NCI-H2081 treated with DMSO at 0.1 percent for 48 hours (cell line): ENCODE measurements at places on chromosomes 12 and 14.

- no peak for DNase-seq
Observed at GRCh38 chr12:69150083-69150795, 89.1 kb upstream of the CPSF6 start.

GRCh38 chr14:56482310-56482911 lies 97.2 kb upstream of the TMEM260 start:
- DNase-seq, result no peak

GRCh38 chr14:22920697-22921096 lies 1.7 kb upstream of the RBM23 start:
- no peak for DNase-seq

GRCh38 chr14:99234961-99235571 lies 36.9 kb downstream of the BCL11B start:
- no peak for DNase-seq

DNA sequence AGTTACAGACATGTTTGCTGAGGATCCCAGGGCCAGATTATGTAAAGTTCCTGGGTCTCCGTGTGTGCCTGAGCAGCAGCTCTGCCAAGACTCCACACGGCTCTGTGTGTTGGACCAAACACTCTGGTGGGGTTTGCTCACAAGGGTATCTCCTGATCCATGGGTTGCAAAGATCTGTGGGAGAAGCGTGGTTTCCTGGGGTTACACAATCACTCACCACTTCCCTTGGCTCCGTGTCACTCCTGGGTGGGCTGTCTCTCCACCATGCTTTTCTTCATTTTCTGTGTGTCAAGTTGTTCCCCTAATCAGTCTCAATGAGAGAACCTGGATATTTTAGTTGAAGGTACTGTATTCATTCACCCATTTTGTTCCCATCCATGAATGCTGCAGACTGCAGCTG lies 1088.8 kb downstream of the FSCB start:
- DNase-seq, result no peak

- no peak for DNase-seq
Observed at GRCh38 chr12:24756479-24757024, 192.3 kb downstream of the BCAT1 start.

- no peak for DNase-seq
Observed at GRCh38 chr12:46948936-46949545, 123.2 kb upstream of the SLC38A4 start.

DNA sequence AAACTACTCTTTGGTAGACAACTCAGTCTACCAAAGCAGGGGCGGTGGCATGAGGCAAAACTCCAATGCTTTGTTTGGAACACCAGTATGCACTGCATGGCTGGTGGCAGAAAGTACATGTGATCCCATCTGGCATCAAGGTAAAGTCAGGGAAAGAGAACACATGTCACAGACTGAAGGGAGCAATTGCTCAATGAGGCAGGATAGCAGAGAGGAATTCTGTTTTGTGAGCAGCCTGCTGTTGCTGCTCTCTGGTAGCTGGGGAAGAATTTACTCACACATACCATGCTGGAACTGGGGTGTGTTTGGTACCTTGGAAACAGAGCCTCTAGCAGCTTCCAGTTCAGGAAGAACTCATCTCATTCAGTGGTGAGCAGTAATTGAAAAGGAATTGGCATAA lies 84.8 kb downstream of the HELB start:
- DNase-seq, result no peak

DNA sequence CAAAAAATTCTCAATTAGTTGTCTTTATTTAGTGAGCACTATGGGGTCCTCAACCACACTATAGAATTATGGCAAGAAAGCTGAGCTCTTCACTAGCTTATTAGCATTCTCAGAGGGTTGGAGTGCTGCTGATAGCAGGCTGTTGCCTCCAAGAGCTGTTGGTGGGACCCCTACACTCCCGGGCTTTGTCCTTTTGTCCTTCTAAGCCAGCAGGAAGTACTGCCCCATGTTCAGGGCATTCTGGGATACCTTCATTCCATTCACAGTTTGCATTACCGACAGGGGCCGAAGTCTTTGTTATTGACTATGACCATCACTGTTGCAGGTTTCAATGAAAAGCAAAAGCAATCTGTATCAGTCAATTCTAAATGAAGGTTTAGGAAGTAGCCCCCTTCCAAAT lies 89.5 kb upstream of the OTX2 start:
- DNase-seq, result no peak

GRCh38 chr12:108907839-108908351 lies 28.0 kb downstream of the DAO start:
- no peak for DNase-seq

- no peak for DNase-seq
Observed at GRCh38 chr14:68589447-68590200, 203.2 kb downstream of the ZFP36L1 start.

- no peak for DNase-seq
Observed at GRCh38 chr14:32258336-32258993, 55.4 kb upstream of the RNU6-8 start.

DNA sequence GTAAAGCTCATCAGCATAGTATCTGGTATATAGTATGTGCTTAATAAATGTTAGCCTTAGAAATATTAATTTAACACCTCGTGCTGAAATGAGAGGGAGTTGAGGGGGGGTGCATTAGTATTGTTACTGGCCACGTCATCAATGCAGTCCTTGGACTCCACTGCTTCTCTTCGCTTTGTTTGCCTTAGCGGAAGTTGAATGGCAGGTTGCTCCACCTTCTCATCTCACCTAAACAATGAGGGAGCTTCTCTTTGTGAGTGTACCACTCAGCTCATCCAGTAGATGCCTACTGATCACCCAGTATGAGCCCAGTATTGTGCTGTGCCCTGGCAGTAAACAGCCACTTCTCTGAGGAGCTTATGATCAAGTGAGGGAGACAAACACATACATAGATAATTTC lies 4.5 kb downstream of the TMEM117 start:
- DNase-seq, result no peak

DNA sequence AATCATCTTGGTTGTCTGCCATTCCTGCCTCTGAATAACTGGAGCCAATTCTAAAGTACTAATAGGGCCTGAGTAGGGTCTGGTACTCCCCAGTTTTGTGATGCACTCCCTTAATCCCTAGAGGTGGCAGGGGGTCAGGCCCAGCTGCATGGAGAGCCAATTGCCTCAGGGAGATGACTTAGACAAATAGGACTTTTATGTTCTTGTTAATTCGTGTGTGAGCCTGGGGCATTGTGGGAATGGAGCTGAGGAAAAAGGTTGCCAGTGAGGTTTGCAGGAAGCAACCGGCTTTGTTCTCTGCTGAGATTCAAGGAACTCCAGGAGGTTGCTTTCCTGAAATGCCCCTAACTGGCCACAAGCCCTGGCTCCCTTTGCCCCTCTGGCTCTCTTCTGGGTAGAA lies 6.8 kb upstream of the DCD start:
- no peak for DNase-seq

- no peak for DNase-seq
Observed at GRCh38 chr12:68873316-68873715, 59.7 kb downstream of the CPM start.

DNA sequence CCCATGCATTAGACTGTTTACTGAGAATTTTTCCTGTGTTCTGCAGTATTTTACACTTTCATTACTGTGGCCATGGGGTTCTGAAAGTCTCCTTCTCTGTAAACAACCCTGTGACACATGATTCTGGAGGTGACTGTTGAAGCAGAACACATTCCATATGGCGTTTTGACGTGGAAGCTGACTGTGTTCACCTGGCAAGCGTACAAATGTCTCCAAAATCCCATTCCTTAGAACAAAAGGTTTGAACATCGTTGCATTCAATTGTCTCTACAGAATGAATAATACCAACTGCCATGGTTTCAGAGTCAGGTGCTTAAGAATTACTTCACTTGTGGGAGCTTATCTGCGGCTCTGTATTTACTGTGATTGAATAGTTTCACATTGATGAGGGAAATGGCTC lies 485.6 kb upstream of the TMEM132C start:
- DNase-seq, result no peak

GRCh38 chr12:25494926-25495325 lies 58.2 kb downstream of the LMNTD1 start:
- DNase-seq, result no peak

DNA sequence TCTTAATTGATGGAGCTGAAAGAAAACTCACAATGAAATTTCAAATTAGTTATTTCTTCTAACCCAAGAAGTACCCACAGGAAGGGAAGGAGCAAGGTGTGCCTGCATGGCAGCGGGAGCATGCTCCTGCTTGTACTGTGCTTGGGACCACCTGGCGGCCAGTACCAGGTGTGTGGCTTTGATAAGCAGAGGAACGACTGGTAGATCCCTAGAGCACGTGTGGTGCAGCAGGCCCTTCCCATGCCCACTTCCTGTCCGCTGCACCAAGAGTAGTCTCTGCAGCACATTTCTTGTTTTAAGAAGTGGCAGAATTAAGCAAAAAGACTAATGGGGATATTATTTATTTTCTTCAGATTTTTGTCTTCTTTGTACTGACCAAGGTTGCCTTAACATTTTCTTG lies 122.3 kb upstream of the ATF1 start:
- no peak for DNase-seq

GRCh38 chr12:89575374-89575773 lies 49.5 kb upstream of the POC1B start:
- no peak for DNase-seq

- DNase-seq, result no peak
Observed at GRCh38 chr14:66072190-66073084, 413.7 kb upstream of the CCDC196 start.

DNA sequence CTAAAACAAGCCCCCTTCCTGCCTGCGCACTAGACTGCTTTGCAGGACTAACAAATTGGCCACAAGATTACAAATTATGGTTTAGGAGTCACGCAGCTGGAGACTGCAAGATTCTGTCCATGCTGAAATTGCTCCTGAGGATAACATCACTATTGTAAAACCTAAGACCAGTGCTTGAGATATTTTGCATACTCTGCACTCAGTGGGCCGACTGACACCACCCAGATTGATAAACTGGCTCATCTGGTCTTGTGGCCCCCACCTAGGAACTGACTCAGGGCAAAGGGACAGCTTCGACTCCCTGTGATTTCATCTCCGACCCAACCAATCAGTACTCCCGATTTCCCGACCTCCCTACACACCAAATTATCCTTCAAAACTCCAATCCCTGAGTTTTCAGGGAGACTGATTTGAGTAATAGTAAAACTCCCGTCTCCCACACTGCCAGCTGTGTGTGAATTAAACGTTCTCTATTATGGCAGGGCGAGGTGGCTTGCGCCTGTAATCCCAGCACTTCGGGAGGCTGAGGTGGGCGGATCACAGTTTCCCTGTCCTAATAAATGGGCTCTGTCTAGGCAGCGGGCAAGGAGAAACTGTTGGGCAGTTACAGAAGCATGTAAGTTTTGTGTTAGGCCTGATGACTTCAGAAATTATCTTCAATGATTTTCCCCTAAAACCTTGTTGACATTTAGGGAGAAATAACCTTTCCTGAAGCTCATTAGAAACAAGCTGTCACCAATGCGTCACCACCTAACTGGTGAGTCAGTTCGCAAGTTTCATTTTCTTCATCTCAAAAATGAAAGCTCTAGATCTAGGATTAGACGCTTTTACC lies 5.3 kb upstream of the UBC start:
- DNase-seq, result no peak

DNA sequence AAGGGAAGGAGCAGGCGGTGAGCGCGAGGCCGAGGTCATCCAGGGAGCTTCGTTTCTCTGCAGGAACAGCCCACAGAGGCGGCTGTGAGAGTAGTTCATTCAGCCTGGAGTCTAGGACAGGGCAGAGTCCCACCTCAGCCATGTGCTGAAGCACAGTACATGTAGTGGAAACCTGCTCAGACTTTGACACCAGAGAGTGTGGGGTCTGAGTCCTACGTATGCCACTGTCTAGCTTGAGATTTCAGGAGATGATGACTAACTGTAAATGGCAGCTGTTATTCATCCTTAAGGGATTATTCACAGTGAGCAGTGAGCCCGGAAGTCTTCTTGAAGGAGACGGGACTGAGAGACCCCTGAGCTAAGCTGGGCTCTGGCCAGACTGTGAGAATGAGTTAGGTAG lies 938 bp upstream of the SLC6A13 start:
- DNase-seq, result no peak

GRCh38 chr14:69246331-69246730 lies 13.6 kb upstream of the GALNT16 start:
- no peak for DNase-seq

- no peak for DNase-seq
Observed at GRCh38 chr14:103732868-103733620, 17.4 kb downstream of the ZFYVE21 start.

GRCh38 chr14:96486705-96487104 lies 15.5 kb upstream of the PAPOLA start:
- no peak for DNase-seq

DNA sequence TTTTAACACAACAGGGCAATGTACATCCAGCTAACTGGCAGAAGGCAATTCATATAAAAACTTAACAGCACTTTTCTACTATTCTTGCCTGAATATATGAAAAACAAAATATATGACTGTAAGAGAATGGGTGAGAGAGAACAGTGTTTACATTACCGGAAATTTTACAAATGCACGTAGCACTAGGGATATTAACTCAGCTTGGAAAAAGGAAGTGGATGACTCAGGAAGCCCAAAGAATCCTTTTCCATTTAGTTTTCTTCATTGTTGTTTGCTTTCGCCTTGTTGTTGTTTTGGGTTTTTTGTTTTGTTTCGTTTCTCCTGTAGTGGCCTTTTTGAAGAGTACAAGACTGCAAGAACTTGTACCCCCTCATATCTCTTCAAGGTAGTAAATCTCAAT lies 295.5 kb downstream of the EGLN3 start:
- DNase-seq, result no peak

DNA sequence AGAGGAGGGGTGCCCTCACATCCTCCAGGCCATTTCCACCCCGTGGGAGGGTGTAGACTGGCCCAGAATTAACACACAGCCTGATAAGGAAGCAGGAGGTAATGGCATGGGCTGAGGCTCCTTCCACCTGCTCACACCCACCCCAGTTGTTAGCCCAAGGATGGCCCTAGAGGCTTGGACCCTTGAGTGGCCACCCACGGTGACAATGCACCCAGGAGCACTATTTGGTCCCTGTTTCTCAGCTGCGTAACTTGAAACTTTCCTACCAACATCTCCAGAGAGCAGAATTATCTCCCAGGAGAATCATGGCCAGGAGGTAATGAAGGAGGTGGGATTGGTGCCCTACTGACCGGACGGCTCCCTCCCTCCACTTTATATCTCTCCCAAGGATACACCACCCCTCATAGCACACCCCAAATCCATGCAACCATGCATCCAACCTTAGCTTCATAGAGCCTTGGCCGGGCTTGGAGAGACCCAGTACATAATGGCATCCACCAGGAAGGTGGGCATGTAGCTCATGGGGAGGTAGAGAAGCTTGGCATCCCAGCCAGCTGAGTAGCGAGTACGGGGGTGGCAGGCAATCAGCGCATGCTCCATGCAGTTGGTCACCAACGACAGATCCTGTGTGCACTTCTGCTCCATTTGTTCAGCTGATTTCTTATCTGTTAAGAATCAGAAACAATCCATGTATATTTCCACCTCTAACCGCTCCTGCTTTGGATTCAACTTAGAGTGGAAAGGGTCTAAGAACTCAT lies 5.6 kb downstream of the RDH16 start:
- DNase-seq, result no peak

GRCh38 chr14:98956181-98956580 lies 315.8 kb downstream of the BCL11B start:
- no peak for DNase-seq

GRCh38 chr12:124636138-124636978 lies 68.9 kb upstream of the NCOR2 start:
- DNase-seq, result no peak
